Activated T-helper 17 cell treated with anti-CD3 and anti-CD28 coated beads, Interleukin-2, amount 50 U/mL, for 72 hours (primary cell): ENCODE measurements at places on chromosomes 5 and 9. TPM values are rescaled to one million over a fixed set of nuclear protein-coding genes. Genes with fewer than 3 reads are reported as not detected.

The TRAF1 gene
- 71.4 TPM for total RNA-seq

The PCDHA9 gene
- not detected for total RNA-seq

DNA sequence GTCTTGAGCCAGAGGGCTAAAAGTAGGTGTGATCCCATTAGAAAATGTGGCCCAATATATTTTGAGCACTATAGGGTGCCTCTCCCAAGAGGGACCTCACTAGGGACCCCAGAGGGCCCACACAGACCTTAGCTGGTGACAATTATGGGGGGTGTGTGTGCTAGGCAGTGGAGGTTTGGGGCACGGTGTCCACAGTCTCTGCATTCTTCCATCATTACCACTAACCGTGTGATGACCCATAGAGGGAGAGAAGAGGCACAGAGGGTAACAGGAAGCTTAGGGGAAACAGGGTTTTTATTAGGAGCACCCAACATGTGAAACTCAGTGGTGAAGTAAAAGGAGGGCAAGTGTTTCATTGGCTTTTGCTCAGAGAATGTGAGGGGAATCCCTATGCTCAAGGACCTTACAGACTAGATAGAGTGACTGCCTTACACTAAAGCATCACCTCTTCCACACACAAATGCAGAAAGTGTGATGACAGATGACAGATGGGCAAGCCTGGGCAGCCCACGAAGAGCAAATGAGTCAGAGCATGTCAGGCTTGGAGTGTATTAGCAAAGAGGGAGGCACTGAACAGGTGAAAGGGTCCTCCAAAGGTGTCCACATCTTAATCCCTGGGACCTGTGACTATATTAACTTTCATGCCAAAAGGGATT is 2.5 kb upstream of the ACTL7A start:
- peak; percentile 73 for ATAC-seq

The STPG3 gene
- not detected for total RNA-seq

- ATAC-seq, result no peak
Observed at GRCh38 chr5:73638344-73639095, 12.5 kb downstream of the ARHGEF28 start.
